Activated CD4-positive, alpha-beta T cell treated with anti-CD3 and anti-CD28 coated beads, Interleukin-2, amount 10 ng/mL, durations not matched to agents 24 days and 14 days (primary cell): ENCODE measurements at places on chromosomes 5 and 9. TPM values are rescaled to one million over a fixed set of nuclear protein-coding genes. Genes with fewer than 3 reads are reported as not detected.
A peak's percentile ranks its signal among the peaks of the same experiment; 100 is the strongest.

- peaks cover 22% of the 10 kb centered on the region for H3K4me1 ChIP-seq
- H3K4me3 ChIP-seq: no peak overlapping the region
- no peaks in the 10 kb centered on the region for H3K27me3 ChIP-seq
Observed at GRCh38 chr9:76181781-76182180, 212.4 kb downstream of the RFK start.

DNA sequence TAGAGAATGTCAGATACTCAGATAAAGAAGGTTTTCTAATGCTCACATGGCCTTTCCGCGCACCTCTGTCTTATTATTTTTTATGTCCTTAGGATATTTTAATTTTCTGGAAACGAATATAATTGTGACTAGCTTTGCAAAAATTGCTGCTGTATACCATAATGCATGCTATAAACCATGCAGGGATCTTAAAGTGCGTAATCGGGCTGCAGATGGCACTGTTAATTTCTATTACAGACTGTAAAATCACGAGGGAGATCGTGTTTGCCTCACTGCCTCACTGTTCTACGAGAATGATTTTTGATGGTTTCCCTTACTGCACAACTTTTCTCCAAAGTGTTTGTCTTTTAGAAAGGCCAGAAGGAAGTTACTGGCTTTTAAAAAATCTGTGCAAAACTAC is 356.1 kb downstream of the TUSC1 start:
- no peaks in the 10 kb centered on the region for H3K27me3 ChIP-seq
- no peaks in the 10 kb centered on the region for H3K36me3 ChIP-seq
- H3K4me3 ChIP-seq: no peak overlapping the region
- H3K27ac ChIP-seq: no peak overlapping the region

- no peaks in the 10 kb centered on the region for H3K27me3 ChIP-seq
- peak overlapping the region; percentile 97 for H3K27ac ChIP-seq
- H3K36me3 ChIP-seq: peaks cover 29% of the 10 kb centered on the region
- peak overlapping the region; percentile 73 for H3K4me3 ChIP-seq
Observed at GRCh38 chr5:119343766-119344165, 12.1 kb upstream of the TNFAIP8 start.

SLC30A5 gene
- total RNA-seq: 60.2 and 65.4 TPM in 2 replicates

AQP3 gene
- total RNA-seq: 3.2 and 4.1 TPM in 2 replicates
